T-cell (primary cell): ENCODE measurements at places on chromosomes 2 and 18.

DNA sequence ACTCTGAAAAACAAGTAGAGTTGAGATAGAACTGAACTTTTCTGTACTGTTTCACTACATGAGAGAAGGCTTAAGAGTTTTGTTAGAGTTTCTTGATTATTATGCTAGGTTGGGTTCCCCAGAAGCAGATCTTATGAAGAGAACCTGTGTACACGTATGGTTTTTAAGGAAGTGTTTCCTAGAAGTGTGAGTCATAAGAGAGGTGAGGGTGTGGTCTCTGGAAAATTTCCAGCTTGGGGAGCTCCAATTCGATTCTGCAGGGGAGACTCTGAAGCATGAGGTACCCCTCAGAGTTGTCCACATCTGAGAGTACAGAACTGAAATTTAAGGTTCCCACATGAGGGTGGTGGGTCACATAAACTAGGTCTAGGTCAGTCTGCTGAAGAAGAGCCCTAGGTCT is 83.3 kb upstream of the MAP2 start:
- DNase-seq, result no peak
- no peaks in the 10 kb centered on the region for H3K4me1 ChIP-seq
- no peak overlapping the region for H3K4me3 ChIP-seq

- H3K36me3 ChIP-seq, result no peaks in the 10 kb centered on the region
- H3K4me3 ChIP-seq, result no peak overlapping the region
- H3K4me1 ChIP-seq, result no peaks in the 10 kb centered on the region
- H3K27ac ChIP-seq, result no peak overlapping the region
- no peaks in the 10 kb centered on the region for H3K27me3 ChIP-seq
Measured at GRCh38 chr2:112834396-112835037, 2.1 kb downstream of the IL1B start.

DNA sequence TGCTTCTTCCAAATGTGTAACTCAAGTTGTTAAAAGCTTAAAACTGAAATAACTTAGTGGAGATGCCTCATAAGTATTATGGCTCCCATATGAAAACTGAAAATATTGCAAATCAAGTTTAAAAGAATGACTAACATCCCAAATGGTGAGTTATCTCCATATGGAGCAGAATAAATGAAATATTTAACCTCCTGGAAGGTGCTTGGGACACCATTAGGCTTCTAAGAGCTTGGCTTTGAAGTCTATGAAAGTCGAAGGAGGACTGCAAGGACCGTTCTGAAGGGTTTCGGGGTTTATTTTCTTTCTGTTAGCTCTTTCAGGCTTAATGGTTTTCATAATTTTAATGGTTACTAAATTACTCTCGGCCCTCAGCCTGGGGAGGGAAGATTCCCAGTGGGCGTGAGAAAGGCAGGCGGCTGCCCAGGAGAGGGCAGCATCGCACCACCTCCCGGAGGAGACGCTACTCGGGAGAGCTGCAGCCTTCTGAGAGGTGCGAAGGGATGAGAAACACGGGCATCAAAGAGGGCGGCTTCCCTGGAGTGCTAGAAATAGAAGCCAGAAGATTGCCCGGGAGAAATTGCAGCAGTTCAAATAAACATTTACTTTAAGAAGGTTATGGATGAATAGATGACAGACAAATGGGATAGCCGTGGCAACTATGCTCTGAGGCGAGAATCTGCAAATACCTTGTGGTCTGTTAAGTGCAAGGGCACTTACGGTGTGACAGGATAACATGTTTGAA is 43.1 kb downstream of the MAP3K19 start:
- DNase-seq, result peak; percentile 65
- peaks cover 3% of the 10 kb centered on the region for H3K27me3 ChIP-seq
- H3K27ac ChIP-seq, result no peak overlapping the region
- no peaks in the 10 kb centered on the region for H3K36me3 ChIP-seq
- no peak overlapping the region for H3K4me3 ChIP-seq

DNA sequence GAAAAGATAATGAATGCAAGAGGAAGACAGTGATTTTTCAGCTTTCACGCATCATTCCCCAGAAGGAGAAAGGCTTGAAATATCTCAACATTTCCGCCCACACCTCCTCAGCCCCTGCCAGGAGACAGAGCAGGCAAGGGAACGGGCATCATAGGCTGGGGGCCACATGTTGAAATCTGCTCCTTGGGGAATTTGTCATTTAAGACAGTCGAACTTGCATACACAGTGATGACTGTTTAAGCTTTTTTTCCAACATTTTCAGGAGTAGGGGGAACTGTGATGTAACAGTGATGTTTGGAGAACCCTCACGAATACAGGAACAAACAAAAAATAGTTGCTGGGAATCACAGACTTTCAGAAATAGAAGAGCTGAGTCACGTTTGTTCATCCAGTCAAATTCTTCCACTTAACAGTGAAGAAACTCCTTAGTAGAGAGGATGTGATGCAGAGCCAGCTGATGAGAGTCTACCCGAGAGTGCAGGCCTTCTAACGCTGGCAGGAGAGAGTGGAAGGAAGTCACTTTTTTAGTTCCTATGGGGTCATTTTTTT is 266.8 kb downstream of the ALPK2 start:
- no peak for DNase-seq
- no peaks in the 10 kb centered on the region for H3K27me3 ChIP-seq
- no peak overlapping the region for H3K4me3 ChIP-seq
- H3K36me3 ChIP-seq, result no peaks in the 10 kb centered on the region

- no peaks in the 10 kb centered on the region for H3K27me3 ChIP-seq
- H3K27ac ChIP-seq, result no peak overlapping the region
- no peaks in the 10 kb centered on the region for H3K4me1 ChIP-seq
- no peaks in the 10 kb centered on the region for H3K36me3 ChIP-seq
Measured at GRCh38 chr18:37689841-37690240, 124.2 kb upstream of the CELF4 start.
